NCI-H2029 treated with DMSO at 0.1 percent for 48 hours (cell line): ENCODE measurements at places on chromosomes 12 and 14.

DNA sequence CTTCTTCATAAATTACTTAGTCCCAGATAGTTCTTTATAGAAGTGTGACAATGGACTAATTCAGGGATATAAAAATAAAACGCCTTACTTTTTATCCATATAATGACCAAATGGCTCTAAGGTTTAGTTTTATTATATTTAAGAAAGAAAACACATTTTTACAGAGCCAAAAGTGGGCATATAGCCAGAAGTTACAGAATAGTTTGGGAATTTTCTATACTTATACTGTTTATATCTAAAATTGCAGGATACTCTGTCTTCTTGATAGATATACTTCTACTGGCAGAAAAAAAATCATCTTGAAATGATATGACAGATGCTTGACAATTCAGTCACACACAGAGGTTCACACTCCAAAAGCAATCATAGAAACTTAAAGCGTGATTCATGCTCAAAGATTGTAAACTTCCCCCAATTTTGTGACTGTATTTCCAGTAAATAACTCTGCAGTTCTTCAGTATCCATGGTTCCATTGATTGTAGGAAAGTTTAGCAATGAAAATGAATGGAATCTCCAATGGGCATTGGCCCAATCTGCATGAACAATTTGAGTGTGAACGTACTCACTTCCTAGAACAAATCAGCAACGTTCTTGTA is 307.8 kb downstream of the NOVA1 start:
- DNase-seq = no peak

GRCh38 chr14:23483236-23483854 is 13.8 kb downstream of the NGDN start:
- peak; percentile 99 for DNase-seq

- peak; percentile 38 for DNase-seq
Observed at GRCh38 chr12:54017027-54017788, 8.4 kb downstream of the HOXC8 start.

GRCh38 chr12:40253936-40254335 is 29.1 kb downstream of the LRRK2 start:
- no peak for DNase-seq

GRCh38 chr12:57162553-57163125 is 15.2 kb upstream of the LRP1-AS start:
- DNase-seq = no peak

DNA sequence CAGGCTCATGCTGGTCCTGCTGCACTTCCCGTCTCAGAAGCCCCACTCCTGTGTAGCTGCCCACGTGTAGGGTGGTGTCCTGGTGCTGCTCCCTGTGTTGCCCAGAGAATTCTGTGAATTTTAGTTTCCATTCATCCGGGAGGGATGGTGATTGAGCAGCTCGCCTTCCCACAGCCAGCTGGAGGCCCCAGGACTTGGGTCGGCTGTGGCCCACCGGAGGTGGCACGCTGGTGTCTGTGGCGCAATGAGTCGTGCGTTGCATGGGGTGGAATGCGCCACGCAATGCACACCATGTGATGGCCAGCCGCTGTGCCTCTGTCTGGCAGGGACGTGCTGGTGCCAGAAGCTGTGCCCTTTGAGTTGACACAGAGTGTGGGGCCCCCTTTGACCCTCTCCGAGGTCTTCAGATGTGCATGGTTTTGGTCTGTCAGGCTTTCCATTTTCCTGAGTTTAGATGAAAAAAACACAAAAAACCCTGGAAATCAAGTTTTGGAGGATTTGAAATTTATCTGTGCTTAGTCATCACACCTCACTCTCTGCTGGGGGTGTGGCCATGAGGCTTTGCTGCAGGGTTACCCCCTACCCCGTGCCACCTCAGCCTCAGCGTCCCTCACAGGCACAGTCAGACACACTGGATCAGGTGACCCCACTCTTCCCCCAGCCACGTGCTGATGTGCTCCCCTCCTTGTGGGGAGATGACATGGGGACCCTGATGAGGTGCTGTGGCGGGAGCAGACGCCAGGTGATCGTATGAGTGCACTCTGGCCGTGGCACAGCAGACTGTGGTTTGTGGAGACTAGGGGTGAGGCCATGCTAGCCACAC is 64.6 kb downstream of the EP400 start:
- no peak for DNase-seq

- no peak for DNase-seq
Observed at GRCh38 chr14:91749868-91750267, 18.0 kb upstream of the CATSPERB start.

DNA sequence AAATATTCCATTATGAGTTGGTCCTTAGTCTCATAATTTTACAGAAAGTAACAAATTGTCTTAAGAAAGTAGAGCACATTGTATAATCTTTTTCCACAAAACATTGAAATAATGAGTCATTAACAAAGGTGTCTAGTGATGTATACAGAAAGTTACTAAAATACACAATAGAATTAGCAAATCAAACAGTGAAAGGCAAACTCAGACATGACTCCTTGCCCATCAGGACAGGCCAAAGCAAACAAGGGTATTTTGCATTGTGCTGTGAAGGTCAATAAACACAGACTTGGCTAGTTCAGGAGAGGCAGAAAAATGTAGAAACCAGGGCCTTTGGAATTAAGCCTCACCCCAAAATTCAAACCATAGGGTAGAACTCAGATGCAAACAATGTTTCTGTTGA is 37.3 kb downstream of the SIX4 start:
- no peak for DNase-seq

- DNase-seq = peak; percentile 78
Observed at GRCh38 chr12:92065018-92065499, 80.6 kb downstream of the BTG1 start.

GRCh38 chr12:127270193-127270592 is 996.8 kb upstream of the TMEM132C start:
- DNase-seq = no peak

DNA sequence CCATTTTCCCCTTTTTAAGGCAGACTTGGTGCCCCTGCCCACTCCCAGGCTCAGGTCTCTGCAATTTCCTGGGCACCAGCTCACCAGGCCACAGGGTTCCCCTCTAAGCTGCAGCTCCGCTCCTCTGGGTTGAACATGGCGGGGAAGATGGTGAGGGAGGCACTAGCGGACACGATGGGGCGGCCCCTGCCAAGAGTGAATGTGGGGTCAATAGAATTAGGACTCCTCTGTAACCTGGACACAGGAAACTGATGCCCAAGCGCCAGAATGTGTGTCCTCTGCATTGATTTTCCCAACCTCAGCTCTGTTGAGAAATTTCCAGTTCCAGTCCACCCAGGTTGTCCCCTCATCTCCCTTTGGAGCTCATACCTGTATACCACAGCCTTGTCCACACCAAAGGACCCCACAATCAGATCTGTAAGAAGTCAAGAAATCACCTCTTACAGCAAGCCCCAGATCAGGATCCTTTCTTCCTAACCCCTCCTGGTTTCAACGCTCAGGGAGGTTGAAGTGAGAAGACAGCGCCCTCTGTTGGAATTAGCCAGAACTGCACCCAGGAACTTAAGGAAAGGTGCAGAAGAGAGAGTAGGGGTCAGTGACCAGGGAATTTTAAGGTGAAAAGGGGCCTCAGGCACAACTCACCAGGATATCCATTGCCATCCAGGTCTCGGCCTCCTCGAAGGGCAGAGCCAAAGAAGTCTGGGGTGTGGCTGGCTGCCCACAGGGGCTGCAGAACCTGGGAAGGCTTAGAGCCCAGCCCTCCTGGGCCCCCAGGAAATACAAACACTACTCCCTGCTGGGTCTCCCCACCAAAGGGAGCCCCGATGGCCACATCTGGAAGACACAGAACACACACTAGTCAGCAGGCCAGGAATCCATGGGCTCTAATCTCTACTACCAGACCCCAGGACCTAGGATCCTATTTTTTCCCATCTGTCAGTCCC is 14.7 kb downstream of the ITGA5 start:
- peak; percentile 26 for DNase-seq
